ENCODE measurements at places on chromosomes 11 and 22. TPM values are rescaled to one million over a fixed set of nuclear protein-coding genes. Genes with fewer than 3 reads are reported as not detected.

GRCh38 chr11:46271875-46272815 lies 5.3 kb upstream of the CREB3L1 start:
- no peak for ATAC-seq

GRCh38 chr11:73186294-73186850 lies 31.7 kb upstream of the P2RY2 start:
- no peak for ATAC-seq

The IGSF22 gene
- 0.13 TPM for total RNA-seq

The LAYN gene
- total RNA-seq: 8.2 TPM

The LRRC74B gene
- total RNA-seq: not detected

DNA sequence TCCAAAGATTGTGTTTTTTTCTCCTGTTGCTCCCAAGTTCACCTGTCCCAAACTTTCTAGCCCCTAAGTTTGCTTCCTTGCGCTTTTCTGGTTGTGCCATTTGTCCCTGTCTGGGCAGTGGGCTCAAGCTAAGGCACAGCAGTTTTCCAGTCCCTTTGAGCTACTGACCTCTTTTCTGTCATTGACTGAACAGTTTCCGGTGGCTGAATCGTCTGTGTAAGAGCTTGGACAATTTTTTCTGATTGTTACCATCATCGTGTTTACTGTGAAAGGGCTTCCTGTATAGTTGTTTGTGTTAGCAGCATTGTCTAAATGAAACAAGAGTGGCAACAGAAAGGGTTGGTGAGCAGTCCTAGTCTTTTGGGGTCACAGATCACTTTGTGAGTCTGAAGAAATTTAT lies 49.8 kb downstream of the BMAL1 start:
- no peak for ATAC-seq

GRCh38 chr11:123536690-123537437 lies 106.8 kb downstream of the GRAMD1B start:
- no peak for ATAC-seq

The MMP3 gene
- total RNA-seq: 0.82 TPM

The CPSF7 gene
- total RNA-seq: 42.6 TPM

The RAG2 gene
- total RNA-seq: not detected

DNA sequence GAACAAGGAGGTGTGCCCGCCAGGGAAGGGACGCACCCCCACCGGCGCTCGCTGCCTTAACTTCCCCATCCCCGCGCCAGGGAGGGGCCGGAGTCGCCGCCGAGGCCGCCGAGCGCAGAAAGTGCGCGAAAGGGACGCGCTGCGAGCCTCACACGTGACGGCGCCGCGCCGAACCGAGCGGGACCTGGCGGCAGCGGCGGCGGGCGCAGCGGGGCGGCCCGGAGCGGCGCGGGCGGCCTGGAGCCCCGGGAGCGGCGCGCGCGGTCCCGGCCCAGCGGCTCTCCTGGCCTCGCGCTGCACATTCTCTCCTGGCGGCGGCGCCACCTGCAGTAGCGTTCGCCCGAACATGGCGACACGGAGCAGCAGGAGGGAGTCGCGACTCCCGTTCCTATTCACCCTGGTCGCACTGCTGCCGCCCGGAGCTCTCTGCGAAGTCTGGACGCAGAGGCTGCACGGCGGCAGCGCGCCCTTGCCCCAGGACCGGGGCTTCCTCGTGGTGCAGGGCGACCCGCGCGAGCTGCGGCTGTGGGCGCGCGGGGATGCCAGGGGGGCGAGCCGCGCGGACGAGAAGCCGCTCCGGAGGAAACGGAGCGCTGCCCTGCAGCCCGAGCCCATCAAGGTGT lies at the start of gene SORL1:
TSS of gene SORL1 (plus strand) at position 329 of the 623 bp plus-strand sequence. CDS start at position 347, 18 bp downstream.
- ATAC-seq: peak; percentile 91

The GP1BB gene
- 12.5 TPM for total RNA-seq

DNA sequence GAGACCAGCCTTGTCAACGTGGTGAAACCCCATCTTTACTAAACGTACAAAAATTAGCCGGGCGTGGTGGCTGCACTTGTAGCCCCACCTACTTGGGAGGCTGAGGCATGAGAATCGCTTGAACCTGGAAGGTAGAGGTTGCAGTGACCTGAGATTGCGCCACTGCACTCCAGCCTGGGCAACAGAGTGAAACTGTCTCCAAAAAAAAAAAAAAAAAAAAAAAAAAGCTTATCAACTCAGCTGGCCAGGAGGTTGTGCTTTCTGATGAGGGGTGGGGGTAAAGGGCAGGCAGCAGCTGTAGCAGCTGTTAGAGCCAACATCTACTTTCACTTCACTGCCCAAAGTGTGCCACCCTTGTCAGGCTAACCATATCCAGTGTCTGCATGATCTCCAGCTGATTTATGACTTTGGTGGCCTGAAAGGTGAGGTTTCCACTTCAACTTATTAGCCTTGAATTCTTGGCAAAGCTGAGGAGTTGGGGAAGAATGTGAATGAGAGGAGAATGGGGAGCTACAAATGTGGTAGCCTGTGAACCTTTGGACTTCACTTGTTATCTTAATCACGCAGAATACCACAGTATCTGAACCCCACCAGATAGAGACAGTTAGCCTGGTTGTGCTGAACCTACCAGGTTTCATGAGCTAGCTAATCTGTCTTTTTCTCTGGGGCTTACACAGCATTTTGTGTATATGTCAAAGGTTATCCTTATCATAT lies 19.6 kb downstream of the RNF121 start:
- ATAC-seq: no peak

DNA sequence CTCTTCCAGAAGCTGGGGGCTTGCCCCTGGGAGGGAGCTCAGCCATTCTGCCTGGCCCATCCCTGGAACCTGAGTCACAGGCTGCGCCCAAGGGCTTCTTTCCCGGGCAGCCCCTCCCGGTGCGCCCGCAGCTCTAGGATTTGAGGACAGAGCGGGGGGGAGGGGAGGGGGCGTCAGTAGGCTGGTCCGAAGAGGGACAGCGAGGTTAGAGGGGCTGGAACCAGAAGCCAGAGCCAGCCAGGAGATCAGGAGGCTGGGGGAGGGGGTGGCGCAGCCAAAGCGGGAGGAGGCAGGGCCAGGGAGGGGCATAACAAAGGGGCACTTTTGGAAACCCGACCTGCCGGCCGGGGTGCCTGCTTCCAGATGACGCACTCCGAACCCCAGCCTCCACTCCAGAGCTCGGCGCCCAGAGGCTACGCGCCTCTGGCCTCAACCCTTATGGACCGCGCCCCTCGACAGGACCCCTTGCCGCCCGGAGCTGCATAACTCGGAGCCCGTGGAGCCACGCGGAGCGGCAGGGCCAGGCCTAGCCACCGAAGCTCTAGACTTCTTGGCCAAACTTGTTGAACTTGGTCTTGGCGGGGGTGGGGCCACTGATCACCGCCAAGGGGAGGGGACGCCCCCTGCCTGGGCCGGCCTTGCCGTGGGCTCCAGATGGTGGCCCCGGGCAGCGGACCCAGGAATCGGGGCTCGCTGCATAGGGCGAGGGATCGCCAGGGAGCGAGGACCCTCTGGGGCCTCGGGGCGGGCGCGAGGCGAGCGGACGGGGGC lies 744 bp downstream of the PACSIN3 start:
- peak; percentile 30 for ATAC-seq

DNA sequence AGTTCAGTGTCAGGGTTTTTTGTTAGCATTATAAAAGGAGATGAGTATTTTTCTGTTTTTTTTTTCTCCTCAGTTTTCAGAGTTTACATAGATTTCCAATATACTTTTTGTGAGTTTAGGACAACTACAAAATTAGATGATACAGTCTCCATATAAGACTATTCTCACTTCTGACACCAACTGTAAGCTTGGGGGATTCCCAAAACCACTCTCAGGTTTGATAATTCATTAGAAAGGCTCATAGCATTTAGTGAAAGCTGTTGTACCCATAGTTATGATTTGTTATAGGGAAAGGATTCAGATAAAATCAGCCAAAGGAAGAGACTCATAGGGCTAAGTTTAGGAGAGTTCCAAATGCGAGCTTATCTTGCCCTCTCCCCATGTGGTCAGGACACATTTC lies 24.1 kb downstream of the CUL5 start:
- no peak for ATAC-seq

DNA sequence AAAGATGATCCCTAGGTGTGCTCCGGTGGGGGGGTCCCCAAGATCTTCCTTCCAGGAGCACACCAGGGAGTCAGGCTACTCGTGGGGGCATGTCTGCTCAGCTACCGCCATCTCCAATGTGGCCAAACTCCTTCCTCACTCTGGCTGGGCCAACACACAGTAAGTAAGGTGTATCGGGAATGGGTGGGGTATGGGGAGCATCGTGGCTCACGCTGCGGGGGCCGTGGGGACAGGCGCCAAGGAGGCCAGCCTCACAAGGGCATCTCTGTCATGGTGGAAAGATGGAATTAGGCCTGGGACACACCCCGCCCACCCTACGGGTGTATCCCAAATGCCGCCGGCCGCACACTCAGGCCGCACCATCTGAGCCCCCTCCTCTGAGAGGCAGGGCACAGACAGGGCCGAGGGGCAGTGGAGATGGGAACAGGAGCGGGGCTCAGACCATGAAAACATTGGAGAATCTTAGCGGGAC lies 8.3 kb downstream of the IGF2 start:
- no peak for ATAC-seq

The PARVG gene
- 18.2 TPM for total RNA-seq

GRCh38 chr11:12846786-12847615 lies 162.1 kb upstream of the RASSF10 start:
- ATAC-seq: no peak

- peak; percentile 36 for ATAC-seq
Measured at GRCh38 chr11:131253656-131254151, 116.7 kb upstream of the NTM start.

- no peak for ATAC-seq
Measured at GRCh38 chr11:116093481-116094270, 589.5 kb upstream of the CADM1 start.

DNA sequence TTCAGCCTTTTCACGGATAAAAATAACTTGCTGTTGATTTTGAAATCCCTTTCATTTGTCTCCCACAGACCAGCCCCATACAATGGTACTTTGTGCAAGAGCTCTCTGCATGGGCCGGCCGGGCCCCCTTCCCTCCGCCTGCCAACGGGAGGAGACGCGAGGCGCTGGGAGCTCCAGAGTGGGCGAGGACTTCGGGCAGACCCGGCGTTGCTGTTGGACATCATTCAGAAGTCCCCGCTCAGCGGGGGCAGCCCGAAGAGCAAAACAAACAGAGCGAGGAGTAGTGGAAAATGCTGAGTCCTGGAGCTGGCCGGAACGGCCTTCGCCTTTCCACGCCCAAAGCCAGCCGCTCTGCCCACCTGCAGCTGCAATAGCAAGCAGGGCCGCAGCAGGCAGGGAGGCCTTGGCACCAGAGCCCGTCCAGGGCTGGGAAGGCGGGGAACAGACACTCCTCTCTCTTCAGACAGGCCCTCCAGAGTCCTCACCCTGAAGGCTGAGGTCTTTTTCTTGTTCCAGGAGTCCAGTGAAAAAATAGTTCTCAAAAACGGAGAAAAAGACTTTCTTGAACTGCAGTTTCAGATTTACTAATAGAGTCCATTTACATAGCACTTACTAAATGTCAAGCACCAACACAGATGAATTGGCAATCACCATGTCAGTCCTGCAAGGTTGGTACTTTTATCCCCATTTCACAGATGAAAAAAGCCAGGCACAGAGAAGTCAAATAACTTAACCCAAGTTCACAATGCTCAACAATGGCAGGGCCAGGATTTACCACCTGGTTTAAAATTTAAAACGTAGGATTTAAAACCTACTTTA lies 135.5 kb downstream of the ETS1 start:
- ATAC-seq: peak; percentile 49

The GRIA4 gene
- total RNA-seq: 0.47 TPM

The LRRC75B gene
- total RNA-seq: 9.3 TPM

GRCh38 chr22:49600468-49600867 lies 227.2 kb downstream of the BRD1 start:
- ATAC-seq: no peak

DNA sequence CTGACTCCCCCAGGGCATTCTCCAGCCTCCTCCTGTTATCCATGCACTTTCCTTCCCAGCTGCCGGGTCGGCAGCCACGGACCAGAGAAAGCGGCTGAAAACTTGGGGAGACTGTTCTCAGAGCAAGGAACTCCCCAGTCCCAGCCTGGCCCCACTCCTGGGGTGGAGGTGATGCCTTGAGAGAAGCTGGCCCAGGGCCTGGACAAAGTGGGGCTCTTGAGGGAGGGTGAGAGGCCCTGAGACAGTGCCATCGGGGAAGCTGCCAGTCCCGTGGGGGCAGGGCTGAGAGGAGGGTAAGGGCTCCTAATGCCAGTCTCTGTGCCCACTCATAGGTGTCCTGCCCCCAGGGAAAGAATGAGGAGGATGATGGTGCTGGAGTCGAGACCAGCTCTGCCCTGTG lies 53.8 kb downstream of the FLRT1 start:
- no peak for ATAC-seq

GRCh38 chr22:48740086-48740730 lies 1087.5 kb downstream of the BRD1 start:
- no peak for ATAC-seq

- peak; percentile 26 for ATAC-seq
Measured at GRCh38 chr11:818396-819128, at the start of gene PNPLA2. Gene PNPLA2 (plus strand): TSS chr11:818914. CDS start chr11:819719, 805 bp downstream.

DNA sequence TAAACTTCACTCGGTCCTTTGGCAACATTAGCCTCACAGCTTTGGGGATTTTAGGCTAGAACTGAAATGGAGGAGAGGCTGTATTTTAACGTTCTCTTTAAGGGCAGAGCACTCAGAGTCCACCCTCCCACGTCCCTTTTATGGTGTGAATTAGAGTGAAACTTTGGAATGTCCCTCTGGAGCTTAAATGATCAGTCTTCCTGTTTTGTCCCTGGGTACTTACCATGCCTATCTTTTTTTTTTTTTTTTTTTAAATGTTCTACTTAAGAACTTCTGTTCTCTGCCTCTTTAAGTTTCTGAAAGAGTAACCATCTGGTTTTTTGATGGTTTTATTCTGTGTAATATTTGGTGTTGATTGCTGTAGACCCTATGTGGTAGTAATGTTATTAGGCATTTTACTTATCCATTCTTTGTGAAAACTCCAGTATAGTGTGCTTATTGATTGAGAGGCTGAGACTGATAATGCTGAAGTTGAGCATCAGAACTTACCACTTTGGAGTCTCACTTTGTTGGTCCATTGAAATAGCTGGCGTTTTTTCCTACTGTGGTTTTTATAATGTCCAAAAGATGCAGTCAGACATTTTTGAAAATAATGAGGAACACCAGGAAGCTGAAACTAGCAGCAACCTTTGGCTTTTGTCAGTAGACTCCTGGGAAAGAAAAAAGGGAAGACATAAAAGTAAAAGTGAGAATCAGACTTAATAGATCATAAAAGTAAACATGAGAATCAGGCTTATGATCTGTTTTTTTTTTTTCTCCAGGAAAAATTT lies 11.6 kb downstream of the UVRAG start:
- peak; percentile 81 for ATAC-seq
